ENCODE measurements at places on chromosomes 5 and 9.
A peak's percentile ranks its signal among the peaks of the same experiment; 100 is the strongest.

DNA sequence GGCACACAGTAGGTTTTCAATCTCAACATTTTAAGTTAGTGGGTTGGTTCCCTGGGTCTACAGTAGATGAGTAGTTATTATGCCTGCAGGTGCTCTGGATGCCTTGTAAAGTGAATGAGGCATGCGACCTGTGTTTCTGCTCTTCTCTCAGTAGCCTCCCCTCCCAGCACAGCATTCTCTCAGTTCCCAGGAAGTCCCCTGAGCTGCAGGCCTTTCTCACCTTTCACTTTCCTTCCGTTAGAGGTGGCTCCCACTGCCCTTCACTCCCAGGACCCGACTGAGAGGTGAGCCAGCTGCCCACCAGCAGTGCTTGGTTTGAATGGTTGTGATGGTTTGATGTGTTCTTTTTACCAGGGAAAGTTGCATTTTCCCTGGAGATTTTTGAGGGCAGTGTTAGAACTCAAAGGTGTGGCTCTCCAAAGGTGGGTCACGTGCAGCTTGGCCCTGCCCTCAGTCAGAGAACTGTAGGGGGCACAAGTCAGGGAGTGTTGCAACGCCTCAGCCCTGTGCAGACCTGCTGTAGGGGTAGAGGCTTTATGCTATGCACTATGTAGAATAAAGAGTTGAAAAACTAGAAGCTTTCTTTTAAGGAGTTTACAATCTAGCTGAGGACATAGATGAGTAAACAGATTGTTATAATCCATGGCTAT lies 173.8 kb downstream of the NTRK2 start:
- DNase-seq, result no peak

DNA sequence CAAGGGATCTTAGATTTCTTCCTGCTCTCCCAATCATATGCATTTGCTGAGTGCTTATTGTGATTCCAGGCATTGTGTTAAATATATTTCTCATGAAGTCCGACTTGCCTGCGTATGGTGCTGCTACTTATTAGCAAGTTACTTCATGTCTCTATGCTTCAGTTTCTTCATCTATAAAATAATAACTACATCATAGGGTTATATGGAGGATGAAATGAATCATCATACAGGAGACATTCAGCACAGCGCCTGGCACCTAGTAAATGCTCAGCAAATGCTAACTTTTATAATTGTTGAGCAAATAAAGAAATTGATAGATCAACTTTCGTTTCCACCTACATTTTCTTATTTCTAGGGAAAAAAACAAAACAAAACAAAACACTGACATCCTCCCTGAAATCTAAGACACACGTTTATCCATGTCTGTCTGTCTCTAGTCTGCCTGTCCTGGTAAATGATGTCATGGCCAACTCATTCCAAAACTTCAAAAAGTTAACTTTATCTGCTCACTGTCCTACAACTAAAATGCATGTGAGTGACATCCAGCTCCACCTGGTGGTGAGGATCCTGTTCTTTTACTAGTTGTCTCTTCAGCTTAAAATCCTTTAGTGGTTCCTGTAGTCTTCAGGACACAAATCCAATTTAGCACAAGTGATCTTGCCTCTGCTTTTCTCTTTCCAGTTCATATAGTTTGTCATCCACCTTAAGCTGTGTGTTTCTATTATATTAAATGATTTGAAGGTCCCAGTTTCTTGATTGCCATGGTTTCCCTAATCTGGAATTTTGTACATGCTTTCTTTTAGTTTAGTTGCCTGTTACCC lies 27.7 kb downstream of the PPP3R2 start:
- peak; percentile 15 for DNase-seq

DNA sequence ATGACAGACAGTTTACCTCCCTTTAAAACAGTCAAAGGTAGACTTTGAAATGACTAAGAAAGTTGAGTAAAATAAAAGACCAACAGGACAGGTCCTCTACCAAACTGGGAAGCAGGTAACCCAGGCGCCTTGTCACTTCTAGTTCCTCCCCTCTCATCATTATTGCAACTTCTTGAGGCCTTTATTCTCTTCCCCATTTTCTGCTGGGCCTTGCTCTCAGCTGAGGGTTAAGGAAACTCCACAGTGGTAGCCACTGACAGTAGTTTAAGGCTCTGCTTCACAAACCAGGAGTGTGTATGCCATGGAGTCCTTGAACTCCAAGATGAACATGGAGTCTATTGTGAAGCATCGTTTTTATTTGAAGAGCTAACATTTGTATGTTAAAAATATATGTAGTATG lies 36.9 kb upstream of the TCERG1 start:
- DNase-seq, result no peak

GRCh38 chr5:28400076-28400475 lies 1361.7 kb upstream of the CDH9 start:
- no peak for DNase-seq

DNA sequence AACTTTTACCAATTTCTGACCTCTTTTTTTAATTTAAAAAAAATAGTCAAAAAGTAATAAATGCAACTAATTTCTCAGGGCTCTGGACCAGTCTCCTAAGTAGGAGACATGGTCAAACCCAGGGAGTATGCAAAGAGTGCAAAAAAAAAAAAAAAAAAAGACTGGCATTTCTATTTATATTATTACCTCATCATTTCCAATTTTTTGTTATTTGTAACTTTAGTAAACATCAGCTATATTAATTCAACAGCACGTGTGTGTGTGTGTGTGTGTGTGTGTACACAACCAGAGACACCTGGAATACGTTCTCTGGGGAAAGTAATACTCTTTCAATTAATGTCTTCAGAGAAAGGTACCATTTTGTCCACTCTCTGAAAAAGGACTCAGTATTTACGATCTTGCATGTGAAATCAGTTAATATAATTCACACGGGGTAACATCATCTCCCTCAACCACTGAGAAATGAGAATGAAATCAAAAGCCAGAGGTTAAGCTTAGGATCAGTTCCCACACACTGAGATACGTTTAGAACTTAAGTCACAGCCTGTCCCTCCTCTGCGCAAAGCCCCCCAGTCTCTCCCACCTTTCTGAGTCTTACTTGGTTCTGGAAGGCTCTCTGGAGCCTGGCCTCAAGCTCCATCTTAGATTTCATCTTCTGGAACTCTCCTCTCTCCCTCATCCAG lies 21.9 kb downstream of the ZNF608 start:
- DNase-seq, result no peak

DNA sequence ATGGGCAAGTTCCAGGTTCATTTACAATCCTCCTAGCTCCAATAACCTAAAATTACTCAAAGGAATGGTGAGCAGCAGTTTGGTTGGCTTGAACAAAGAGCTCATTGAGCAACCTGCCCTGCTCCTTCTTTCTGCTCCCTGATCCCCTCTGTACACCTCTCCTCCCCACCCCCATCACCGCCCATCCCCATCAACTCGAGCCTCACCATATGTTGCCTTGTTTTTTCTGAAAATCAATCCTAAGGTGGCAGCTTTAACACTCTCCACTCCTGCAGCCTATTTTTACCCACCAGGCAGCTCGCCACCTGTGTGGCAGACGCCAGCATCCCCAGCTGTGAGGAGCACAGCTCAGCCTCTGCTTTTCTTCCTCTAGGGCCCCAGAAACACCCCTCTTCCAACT lies 533.4 kb upstream of the BRINP1 start:
- peak; percentile 41 for DNase-seq

DNA sequence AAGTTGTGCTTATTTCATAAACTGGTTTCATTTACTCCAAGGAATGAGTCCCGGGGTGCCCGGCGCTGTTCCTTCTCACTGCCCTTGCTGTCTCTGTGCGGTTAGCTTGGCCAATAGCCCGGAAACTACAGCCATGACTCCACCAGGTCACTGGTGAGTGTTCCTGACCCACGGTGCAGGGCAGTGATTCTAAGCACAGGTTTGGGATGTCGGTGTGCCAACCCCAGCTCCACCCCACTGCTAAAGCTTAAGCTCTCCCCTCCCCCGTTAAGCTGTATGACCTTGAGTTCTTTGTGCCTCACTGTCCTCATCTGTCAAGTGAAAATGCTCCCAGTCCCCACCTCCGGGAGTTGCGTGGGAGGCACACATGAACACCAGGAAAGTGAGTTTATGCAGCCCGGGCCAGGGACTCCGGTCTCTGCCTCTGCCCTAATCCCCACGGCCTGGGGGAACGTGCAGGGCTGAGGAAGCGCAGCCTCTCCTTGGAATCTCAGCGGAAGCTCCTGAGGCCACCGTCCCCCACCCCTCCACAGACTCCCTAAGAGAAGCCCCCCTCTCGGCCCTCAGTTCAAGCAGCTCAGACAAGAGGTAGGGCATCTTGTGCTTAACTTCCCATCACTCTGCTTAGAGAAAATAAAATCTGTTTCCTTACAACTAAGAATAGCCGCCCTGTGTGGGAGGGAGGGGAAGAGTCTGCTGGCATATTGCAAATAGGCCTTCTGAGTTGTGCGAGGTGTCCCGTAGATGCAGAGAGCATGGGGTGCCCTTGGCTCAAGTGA lies 92.0 kb upstream of the RAI14 start:
- no peak for DNase-seq

GRCh38 chr5:31236339-31236738 lies 42.9 kb downstream of the CDH6 start:
- no peak for DNase-seq

Data from NCI-H1694 treated with DMSO at 0.1 percent for 48 hours (cell line).